ENCODE measurements at places on chromosomes 13 and 19.

DNA sequence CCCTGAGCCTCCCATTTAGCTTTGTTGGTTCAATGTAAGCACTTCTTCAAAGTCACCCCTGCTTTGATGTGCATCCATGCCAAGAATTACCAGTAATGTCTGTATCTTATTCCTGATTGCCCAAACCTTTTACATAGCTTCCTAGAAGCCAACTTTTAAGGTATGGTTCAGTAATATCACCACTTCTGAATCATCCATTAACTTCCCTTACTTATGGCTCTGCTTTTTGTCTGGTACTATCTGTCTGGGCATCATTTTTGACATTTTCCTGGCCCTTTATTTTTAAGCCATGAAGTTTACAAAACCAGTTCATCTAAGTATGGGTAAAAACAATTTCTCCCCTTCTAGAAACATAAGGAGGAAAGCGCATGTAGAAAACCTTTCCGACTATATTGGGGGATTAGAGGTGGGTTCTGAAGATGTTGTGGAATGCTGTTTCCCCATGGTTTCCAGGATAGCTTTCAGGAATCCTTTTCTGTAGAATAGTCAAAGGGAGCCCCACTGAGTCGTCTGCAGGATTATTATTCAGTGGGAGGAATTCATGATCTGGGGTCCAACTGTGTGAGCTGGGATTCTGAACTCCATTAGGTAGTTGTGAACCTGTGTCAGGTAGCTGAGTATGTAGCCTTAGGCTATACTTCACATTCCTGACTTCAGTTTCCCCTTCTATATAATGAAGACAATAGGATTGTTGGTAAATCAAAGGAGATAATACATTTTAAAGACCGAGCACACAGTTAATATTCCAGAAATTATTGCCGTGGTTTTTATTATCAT, 163.8 kb downstream of the SUCLA2 start:
- DNase-seq = no peak

GRCh38 chr19:28019901-28020300, 1193.0 kb downstream of the UQCRFS1 start:
- no peak for DNase-seq

- DNase-seq = no peak
Measured at GRCh38 chr13:44388427-44389059, 14.9 kb downstream of the SERP2 start.

- no peak for DNase-seq
Measured at GRCh38 chr13:79532576-79532975, 51.6 kb downstream of the NDFIP2 start.

DNA sequence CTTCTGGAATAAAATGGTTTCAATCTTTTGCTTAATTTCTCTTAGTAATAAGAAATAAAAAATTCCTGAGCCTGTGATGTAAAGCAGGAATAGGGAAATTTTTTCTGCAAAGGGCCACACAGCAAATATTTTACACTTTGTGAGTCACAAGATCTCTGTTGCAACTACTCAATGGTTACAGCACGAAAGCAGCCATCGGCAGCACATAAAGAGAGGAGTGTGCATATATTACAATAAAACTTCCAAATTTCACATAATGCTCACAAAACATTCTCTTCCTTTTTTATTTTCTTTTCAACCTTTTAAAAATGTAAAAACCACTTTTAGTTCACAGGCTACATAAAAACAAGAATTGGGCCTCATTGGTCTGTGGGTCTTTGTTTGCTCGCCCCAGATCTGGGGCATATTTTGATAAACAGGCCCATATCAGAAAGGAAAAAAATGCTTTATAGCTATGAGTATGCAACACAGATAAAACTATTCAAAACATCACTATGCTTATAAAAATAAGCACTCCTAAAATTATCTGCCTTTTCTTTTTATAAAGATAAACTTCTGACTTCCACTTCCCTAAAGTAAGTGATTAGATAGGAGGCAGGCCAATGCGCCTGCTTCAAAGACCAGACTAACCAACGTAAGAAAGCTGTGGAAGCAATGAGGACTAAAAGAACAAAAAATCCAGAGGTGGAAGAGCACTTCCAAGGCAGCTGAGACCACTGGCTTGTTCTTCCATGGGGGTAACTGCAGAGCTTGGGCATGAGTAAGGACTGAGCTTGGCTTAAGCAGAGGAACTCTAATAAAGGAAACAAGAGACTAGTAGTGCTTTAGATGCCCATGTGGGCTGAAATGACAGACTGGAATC, 26.5 kb downstream of the MYCBP2 start:
- peak; percentile 84 for DNase-seq

GRCh38 chr13:113245849-113246796, 36.7 kb downstream of the CUL4A start:
- peak; percentile 6 for DNase-seq

- DNase-seq = no peak
Measured at GRCh38 chr13:91745967-91746366, 347.5 kb downstream of the GPC5 start.

GRCh38 chr19:44452367-44452766, 4.1 kb upstream of the ZNF229 start:
- no peak for DNase-seq

GRCh38 chr13:66113882-66114526, 1116.1 kb downstream of the PCDH9 start:
- DNase-seq = no peak

DNA sequence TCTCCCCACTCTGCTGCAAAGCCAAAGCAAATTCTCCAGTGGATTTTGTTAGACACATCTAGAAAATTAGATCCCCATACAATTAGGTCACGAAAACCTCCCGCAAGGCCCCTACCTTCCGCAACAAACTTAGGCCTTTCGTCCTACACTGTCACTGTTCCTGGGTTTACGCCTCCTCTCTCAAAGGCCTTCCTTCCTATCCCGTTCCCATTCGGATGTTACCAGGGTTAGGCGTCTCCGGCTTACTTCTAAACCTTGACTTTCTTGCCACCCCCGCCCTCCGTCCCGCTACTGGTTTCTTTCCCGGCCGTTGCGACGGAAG, 754 bp downstream of the RNF6 start:
- DNase-seq = no peak

DNA sequence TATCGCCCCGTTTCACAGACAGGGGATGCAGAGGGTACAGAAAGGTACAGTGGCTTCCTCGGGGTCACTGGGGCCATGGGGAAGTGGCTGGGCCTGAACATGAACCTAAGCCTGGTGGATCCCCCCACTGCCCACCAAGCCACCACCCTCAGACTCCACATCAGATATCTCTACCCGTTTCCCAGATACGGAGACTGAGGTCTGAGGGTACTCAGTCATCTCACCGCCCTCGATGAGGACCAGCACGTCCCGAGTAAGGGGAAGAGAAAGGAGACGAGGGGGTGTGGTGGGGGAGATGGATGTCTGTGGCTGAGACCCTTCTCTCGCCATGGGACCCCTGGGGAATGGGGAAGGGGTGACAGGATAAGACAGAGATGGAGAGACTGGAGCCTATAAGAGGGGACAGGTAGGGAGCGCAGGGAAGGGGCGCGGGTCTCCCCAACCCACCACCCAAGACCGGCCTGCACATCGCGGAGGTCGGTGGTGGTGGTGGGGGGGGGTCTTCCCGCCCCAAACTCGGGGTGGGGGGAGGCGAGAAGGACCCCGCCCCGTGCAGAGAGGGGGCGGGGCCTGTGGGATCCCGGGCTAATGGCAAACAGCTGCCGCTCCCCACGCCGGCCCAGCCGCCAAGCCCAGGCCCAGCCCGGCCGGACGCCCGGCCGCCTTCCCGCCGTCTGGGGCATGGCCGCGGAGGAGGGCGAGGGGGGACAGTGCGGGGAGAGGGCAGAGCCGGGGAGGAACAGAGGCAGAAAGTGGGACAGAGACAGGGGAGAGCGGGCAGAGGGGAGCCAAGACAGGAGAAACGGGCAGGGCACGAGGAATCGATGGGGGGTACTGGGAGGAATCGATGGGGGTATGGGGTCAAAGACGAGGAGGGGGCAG, 698 bp downstream of the KANK2 start:
- peak; percentile 48 for DNase-seq

- DNase-seq = peak; percentile 59
Measured at GRCh38 chr13:75372517-75372916, 109.5 kb downstream of the TBC1D4 start.

DNA sequence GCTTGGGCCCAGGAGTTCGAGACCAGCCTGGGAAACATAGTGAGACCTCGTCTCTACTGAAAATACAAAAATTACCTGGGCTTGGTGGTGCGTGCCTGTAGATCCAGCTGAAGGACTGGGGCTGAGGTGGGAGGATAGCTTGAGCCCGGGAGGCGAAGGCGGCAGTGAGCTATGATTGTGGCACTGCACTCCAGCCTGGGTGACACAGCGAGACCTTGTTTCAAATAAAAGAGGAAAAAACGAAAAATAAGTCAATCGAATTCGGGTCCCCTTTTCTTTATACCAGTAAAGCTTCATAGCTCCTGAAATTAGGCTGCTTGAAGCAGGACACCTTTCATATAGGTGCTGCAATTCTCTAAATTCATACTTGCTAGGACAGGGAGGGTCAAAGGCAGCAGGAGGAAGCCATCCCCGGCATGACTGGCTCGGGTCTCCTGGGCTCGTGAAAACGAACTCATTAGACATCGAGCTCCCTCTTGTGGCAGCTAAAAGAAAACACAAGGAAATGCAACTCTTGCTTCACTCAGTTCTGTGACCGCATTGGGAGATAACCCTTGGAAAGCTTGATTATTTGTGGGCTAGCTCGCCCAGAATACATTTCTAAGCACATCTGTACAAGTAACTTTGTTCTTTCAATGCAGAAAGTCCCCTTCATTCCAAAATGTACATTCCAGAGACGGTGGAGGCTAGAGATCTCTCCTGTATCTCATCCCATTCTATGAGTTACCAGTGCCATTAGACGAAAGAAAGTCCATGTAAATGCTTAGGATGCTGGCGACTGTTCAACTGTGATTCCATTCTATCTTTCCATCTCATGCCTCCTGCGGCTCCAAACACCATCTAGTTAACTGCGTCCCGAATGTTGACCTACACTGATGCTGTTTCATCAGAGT, 16.8 kb downstream of the FPR2 start:
- peak; percentile 75 for DNase-seq

DNA sequence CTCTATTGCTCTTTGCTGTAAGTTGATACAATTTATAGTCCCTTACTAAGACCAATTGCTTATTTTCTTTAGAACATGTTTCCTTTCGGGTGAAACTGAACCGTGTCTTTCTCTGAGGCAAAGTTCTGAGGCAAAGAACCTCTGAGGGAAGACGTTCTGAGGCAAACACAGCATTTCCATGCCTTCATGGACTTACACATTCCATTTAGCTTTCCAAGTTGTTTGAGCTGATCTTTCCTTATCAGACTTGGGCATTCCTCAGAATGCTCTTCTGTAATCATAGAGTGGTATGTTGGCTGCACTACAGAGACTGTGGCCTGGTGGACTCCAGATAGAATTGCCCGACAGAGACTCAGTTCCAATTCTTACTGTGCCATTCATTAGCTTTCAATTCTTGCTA, 579.1 kb downstream of the KCTD12 start:
- DNase-seq = peak; percentile 59

DNA sequence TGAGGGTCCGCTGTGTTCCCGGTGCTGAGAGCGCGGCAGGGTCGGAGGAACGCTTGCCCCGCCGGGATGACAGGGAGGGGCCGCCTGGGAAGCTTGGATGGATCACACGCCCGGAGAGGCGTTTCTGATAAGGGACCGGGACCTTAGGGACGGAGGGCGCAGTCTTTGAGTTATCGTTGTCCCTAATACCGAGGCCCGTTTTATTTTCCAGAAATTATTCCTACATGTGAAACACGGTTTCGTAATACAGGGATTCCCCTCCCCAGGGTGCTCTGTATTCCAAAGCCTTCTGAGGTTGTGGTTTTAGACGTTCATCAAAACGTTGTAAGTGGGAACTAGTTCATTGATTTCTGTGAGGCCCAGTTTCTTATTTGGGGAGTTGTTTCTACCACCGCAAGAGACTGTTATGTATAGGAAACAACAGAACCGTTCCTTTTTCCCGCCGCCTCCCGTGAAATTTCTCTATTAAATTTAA, 752 bp downstream of the PDCD5 start:
- DNase-seq = peak; percentile 87

GRCh38 chr13:77239312-77239711, 87.6 kb downstream of the MYCBP2 start:
- no peak for DNase-seq

GRCh38 chr19:16436780-16437332, 34.9 kb downstream of the EPS15L1 start:
- no peak for DNase-seq

DNA sequence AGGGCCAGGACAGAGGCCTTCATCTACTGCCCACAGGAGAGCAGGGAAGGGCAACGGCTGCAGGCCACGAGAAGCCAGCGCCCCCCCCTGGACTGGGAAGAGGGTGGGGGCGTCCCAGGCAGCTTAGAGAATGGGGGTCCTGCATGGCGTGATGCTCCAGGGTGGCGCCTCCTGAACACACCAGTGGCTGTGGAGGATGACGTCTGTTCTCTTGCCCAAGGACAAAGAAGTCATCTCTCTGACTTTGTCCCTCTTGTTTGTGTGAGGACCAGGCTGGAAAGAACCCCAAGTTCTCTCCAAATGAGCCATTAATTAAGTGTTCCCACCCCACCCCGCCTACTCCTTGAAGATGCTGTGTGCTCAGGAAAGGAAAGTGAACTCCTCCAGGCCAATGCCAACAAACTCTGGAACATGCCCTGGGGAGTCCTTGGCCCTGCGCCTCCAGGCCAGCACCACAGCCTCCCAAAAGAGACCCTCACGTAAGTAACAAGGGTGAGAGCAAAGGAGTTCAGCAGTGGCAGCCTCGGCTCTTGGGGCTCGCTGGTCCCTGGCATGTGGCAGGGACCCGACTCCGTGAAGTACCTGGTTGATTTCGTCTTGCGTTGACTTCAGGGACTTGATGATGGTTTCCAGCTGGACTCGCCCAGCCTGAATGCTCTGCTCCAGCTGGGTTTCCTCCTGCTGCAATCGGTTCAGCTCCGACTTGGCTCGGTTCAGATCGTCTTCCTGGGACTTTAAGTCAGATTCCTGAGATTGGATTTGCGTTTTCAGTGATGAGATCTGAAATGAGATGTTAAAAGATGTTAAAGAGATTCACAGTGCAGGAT, 68.4 kb downstream of the EPS15L1 start:
- DNase-seq = no peak

DNA sequence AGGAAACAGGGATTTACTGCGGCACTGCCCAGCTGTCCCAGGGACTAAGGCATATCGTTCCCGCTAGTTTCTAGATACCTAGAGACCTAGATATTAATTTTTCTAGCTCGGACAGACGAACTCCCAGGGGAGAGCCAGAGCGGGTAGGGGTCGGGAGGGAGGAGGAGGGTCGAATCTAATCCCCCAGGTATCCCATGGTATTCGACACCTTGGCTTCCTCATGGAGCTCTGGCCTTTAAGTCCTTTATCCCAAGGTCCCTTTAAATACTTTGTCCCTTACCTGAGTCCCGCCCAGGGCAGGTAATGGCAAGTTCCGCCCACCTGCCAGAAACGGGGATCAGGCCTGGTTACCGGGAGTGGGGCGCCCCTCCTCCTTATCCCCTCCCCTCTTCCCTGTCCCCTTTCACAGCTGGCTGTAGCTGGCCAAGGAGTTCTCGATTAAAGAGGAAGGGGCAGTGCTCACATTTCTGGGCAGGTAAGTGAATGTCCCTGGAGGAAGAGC, at the start of gene PRRG2:
PRRG2 (plus strand) TSS at position 310 of the 502 bp plus-strand sequence. CDS start 1,904 bp downstream, outside the sequence.
- no peak for DNase-seq

DNA sequence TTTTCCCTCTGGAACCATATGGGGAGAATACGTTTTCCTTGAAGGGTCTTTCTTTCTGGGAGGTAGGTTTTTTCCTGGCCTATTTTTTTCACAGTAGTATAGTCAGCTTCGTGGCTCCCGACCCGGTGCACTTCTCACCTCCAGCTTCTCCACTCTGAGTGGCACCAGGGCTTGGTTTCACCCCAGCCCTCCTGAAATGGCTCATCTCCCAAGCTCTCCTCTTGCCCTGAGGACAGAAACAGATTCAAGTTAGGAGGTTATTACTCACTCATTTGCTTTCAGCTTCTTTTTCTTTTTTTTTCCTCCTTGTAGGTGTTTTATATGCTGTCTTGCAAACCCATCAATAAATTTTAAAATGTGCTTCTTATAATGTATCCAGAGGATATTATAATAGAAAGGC, 199.3 kb downstream of the RFC3 start:
- DNase-seq = no peak

Data from mesenchymal stem cell (in vitro differentiated cells and primary cell).